CD4-positive, alpha-beta T cell treated with Interleukin-17A for 1 hour (primary cell): ENCODE measurements at places on chromosomes 1 and 21.

DNA sequence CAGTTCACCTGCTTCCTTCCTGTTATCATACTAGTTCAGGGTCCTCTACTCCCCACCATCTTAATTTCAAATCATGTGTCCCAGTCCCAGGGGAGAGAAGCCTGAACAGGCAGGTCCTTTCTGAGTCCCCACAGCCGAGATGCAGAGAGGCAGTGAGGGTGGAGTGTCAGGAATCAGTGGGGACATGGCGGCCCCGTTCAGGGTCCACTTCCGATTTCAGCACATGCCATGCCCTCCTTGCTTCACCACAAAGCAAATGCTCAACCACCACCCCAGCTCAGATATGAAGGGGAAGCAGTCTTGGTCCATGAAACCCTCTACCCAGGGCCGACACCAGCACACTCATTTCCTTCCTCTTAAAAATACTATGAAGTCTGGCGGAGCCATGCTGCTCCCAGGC, 5.2 kb upstream of the SEMA4A start:
- peak; percentile 52 for DNase-seq

DNA sequence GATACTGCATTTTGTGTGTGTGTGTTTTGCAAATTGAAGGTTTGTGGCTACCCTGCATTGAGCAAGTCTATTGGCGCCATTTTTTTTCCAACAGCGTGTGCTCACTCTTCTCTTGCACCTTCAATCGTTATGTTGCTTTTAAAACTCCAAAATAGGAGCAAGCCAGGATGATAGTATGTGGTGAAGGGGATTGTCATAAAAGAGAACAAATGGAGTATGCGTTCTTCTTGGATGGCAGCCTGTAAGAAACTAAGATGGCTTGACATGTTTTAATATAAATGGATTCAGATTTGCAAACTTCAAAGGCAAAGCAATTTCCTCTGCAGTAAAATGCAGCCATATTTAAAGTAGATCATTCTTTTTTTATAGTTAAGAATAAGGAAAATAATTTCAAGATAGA, 43.2 kb upstream of the KCNK1 start:
- no peak for DNase-seq

- DNase-seq, result no peak
Measured at GRCh38 chr1:201016211-201016651, 7.3 kb downstream of the KIF21B start.

GRCh38 chr1:94973309-94973922, 46.5 kb upstream of the CNN3 start:
- DNase-seq, result no peak

DNA sequence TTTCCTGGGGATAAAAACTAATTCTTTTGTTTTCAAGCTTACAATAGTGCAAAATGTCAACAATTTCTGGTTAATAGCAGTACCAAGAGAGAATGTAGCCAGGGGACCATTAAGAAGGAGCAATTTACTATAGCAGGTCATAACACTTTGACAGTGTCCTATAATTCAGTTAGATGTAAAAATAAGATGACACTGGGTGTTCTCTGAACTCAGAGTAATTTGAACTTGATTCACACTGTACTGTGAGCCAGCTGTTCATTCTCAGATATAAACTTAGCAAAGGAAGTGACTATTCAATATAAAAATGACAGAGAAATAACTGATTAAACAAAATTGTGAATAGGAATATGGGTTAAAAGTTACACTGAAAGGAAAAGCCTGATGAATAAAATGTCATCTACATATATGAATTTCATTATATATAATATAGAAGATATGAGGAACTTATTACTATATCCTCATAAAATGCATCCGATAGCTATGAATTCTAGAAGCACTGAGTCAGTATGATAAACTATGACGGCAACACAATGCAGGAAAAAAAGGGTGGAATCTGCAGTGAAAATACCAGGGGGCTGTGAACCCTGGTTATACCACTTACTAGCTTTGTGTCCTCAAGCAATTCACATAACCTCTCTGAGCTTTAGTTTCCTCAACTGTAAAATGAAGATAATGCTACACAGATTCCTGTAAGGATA, 135.9 kb downstream of the ACBD6 start:
- no peak for DNase-seq

- DNase-seq, result no peak
Measured at GRCh38 chr21:45724345-45724961, 80.9 kb downstream of the PCBP3 start.

GRCh38 chr1:220283625-220284024, 11.4 kb upstream of the RAB3GAP2 start:
- no peak for DNase-seq

DNA sequence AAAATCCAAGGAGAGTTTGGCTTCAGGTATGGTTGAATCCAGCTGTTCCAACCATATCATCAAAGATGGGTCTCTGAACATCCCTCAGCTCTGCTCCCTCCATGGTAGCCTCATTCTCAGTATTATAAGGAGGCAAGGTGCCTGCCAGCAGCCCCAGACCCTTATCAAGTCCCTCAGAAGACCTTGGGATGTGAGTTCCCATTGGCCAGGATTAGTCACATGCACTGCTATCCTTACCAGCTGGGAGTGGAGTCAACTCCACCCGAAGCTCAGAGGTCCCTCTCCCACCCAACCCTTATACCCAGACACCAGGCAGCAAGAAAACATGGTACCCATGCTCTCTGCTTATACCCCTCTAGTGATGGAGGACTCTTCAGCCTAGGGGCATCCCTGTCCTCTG, 153.7 kb upstream of the ZBTB40 start:
- DNase-seq, result no peak

DNA sequence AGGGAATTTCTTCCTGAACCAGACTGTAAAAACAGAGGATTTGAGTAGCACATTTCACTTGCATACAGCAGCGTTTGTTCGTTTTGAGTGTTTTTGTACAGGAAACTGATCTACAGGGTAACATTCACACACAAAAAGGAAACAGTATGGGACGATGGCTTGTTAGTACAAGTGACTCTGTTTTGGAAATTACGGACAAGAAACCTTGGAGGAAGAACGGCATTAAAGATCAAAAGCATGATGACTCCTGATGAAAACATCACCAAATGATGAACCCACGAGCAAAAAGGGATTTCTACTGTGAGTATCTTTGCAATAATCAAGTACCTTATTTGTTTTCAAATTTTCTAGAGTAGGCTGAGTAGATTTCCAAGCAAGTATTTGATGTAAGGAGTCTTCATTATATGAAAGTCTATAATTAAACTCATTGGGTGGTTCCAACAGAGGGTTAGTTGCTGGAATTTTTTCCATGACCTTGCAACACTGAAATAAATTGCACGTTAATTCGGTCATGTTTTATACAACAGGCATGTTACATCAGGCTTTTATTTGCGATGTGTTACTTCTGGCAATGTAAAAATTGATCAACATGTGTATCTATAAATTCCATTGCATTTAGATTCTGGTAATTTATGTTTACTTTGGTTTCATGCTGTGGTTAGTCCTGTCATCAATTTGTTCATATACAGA, 76.7 kb upstream of the KCNK2 start:
- DNase-seq, result no peak

DNA sequence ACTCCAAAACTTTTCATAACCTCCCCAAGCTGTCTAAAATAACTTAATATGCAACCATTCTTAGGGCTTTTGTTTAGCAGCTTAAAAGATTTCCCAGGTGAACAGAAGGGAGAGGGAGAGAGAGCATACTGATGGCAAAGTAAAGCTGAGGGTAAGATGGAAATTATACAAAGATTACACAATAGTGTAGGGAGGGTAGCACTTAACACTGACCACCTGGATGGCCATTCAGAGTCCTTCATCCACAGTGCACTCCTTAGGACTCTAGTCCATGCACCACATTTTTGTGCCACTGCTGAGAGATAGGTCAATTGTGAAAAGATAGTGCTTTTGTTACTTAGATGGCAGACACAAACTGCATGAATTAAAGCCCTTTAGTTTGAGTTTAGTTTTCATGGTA, 574.6 kb downstream of the LMO4 start:
- DNase-seq, result no peak

DNA sequence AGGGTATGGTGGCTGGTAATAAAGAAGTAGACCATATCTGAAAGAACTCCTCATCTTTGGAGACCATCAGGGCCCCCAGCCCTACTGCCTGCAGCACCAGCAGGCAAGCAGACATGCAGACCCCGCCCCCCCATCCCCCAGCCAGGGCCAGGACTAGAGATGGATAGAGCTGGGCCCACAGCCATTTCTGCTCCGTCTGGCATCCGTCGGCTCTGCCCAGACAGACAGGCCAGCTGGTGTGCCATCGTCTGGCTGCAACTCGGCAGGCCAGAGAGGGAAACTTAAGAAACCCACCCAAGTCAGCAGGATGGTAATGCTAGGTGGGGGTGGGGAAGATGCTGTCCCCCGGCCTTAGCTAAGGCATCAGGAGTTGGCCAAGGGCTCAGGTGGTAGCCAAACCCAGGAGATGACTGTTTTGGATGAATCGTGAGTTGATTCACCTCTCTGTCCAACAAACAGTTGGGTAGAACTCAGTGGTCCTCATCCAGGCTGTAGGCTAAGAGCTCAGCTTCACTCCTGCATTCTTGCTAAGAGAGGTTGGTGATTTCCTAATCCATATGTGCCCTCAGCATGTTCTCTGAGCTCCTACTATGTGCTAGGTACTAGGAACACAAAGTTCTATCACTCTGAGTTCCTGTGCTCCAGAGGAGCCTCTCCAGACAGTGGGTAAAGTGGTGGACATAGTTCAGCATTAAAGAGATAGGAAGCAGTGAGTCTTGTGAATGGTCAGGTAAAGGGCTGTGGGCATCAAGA, 23.2 kb upstream of the TMEM222 start:
- no peak for DNase-seq

- DNase-seq, result peak; percentile 91
Measured at GRCh38 chr1:108692724-108693655, 880 bp downstream of the PRPF38B start.

DNA sequence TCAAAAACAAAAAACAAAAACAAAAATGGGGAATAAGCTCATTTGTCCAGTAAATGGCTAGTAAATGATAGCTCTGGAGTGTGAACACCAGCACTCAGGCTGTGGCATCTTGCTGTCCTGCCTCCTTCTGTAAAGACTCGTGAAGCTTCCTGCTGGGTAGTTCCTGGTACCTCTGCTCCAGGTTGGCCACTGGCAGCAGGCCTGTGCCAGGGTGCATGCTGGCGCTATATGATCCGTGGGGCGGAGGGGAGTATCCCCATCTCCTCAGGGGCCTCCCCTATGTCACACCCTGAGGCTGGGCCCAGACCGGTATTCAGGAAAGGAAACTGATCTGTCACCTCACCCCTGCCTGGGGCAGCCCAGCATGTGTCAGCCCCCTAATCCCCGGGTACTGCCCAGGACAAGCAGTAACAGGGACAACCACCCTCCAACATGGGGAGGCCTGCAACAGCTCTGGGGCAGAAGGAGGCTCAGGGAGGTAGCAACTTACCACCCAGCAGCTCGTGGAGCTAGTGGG, 14.1 kb downstream of the ALPL start:
- DNase-seq, result no peak

DNA sequence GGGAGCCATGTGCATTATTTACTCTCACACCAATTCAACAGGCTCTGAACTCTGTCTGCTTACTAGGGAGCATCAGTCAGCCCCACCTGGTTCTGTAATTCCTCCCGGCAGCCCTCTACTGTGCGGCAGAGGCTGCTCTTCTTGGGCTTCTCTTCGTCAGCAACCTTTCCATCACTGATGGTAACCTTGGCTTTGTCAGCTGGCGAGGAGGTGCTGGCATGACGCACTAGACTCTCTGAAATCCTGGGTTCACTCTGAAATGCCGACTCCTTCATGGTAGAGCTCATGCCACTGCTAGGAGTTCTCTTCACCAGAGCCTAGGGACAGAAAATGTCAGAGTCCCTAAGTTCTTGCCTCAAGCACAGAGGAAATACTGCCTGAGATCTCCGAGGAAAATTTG, 49.2 kb downstream of the UBR4 start:
- no peak for DNase-seq

DNA sequence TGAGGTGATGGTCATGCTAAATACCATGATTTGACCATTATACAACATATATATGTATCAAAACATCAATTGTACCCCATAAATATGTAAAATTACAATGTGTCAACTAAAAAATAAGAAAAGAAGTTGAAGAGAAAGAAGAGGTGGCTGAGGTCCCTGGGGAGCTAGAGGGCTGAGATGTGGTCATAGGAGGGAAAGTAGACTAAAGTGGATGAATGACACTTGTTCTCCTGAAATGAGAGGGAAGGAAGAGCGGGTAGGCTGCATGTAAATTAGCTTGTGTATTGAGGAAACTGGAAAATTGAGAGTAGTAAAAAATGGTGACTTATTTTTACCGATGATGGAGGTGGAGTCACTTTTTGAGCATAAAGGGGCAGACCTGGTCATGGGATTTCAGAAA, 117.0 kb downstream of the ST6GALNAC3 start:
- no peak for DNase-seq

DNA sequence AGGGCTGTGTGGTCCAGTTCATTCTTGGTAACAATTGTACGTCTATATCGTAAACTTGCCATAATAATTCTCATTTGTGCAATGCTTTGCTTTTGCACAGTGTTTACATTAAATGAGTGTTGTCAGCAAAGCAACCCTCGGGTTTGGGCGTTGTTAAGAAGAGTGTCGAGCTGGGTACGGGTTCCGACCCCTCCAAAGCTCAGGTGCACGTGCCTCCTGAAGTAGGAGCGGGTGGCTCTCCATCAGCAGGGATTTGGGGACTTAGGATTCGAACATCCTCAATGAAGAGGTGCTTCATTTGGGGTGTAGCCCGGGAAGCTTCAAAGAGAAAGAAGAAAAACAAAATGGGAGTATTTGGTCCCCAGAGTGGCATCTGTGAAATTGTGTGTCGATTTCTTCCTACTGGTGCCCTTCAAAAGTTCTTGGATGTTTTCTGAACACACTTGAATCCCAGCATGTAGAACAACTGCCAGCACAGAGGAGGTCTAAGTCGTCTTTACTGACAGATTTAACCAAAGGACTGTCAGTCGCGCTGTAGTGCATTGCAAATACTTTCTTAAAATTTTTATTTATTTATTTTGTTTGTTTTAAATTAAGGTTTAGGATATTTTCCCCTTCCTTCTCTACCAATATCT, 1.1 kb downstream of the TRIM58 start:
- no peak for DNase-seq

DNA sequence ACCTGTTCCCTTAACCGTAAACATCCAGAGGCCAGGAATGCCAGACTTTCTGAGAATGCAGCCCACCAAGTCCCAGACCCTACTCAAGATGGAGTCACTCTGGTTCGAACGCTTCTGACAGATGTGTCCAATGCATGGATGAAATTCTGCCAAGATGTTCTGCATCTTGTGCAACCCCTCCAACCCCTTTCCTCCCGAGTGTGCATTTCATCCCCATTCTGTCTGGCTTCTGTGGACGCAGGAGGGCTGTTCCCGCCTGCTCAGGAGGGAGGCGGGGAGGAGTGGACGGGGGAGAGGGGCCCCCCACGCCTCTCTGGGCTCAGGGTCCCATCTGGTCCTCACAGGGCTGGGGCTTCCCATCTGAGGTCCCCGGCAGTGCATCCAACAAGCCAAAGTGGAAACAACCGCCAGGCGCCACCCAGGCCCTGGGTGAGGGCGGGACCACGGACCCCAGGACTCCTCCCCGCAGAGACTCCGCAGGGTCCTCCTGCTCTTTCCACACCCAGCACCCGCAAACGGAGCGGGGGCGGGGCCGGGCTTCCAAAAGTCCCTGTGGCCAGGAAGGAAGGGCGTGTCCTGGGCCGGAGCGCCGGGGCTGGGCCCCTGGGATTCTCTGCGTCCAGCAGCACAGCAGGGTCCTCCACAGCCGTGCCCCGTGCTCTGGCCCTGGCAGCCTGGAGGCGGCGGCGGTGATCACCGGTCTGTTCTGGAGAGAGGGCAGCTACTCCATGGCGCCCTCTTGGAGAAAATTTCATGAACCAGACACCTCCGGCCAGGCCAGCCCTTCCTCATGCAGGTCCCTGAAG, 27.8 kb upstream of the SUMO3 start:
- DNase-seq, result peak; percentile 56

- no peak for DNase-seq
Measured at GRCh38 chr1:164675342-164675904, 116.4 kb downstream of the PBX1 start.
